HCT116 (cell line): ENCODE measurements at places on chromosomes 5 and 9.

GRCh38 chr5:74138721-74139120, 501.8 kb downstream of the ENC1 start:
- DNase-seq: no peak

DNA sequence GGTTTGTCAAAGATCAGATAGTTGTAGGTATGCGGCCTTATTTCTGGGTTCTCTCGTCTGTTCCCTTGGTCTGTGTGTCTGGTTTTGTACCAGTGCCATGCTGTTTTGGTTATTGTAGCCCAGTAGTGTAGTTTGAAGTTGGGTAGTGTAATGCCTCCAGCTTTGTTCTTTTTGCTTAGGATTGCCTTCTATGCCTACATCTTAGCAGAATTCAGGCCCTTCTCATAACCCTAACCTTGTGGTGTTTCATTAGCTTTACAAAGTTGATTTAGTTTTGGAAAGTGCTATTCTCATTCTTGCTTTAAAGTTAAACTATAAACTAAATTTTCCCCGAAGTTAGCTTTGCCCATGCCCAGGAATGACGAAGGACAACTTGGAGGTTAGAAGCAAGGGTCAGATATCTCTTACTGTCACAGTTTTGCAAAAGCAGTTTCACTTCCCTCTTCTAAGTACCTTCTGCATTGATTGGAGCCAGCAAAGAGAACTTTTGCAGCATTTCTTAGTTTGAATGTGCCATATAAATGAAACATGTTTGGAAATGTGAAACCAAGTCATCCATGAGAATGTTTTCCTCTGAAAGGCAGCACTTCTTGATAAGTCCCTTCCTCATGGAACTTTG, 274.3 kb upstream of the DMRT1 start:
- DNase-seq: no peak

- no peak for DNase-seq
These were observed 566.6 kb upstream of the TUSC1 start for GRCh38 chr9:26244661-26245451.

DNA sequence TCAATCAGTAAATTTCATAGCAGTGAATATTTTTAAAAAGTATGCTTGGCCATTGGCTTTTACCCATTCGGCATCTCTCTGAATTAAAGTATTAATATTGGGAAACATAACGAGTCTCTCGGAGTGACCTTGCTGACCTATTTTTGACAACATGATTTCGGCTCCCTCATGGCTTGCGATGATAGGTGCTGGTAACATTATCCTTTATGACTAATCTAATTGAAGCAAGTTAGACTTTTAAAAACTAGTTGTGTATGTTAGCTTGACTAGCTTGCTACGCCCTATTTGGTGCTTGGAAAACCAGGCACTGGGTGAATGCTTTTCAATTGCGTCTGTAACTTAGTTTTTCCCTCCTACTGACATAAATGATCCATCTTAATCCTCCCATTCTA, 1.1 kb downstream of the ZNF366 start:
- DNase-seq: no peak

DNA sequence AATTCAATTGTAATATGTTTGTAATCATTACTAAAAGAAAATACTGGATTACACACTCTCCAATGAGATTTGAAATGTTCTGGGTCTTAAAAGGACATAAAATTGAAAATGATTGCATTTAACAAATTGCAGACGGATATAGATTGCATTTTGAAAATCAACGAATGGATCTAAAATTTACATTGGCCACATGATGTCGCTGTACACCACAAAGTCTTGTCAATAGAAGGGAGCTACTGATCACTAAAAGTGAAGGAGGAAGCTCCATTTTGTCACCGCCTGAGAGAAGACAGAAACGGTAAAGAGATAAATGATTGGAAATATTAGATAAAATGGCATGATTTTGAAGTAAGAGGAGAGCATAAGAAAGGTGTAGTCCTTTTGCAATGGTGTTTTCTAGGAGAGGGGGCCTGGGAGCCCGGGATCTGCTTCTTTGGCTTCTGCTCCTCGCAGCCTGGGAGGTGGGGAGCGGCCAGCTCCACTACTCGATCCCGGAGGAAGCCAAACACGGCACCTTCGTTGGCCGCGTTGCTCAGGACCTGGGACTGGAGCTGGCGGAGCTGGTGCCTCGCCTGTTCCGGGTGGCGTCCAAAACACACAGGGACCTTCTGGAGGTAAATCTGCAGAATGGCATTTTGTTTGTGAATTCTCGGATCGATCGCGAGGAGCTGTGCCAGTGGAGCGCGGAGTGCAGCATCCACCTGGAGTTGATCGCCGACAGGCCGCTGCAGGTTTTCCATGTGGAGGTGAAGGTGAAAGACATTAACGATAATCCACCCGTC, at the start of gene PCDHA1:
Gene PCDHA1 (plus strand): TSS at position 236 of the 782 bp plus-strand sequence.
- DNase-seq: no peak

GRCh38 chr5:109324931-109325330, 84.8 kb downstream of the PJA2 start:
- no peak for DNase-seq

- no peak for DNase-seq
These were observed 10.9 kb upstream of the PHYHD1 start for GRCh38 chr9:128909859-128910258.

- DNase-seq: no peak
These were observed 32.5 kb downstream of the GRAMD2B start for GRCh38 chr5:126455728-126456127.

DNA sequence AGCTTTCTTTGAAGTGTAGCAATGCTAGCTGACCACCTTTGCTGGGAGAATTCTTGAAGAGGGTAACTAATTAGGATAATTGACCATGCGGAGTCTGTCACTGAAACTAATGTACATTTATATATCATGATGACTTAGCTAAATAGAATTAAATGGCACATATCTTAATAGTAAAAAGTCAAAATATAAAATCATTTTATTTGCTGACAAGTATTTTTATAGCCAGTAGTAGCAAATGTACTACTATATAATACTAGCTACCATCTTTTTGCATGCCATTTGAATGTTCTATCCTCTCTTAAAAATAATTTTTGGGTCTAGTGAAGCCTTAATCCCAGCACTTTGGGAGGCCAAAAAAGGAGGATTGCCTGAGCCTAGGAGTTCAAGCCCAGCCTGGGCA, 605.8 kb upstream of the COX7C start:
- no peak for DNase-seq

DNA sequence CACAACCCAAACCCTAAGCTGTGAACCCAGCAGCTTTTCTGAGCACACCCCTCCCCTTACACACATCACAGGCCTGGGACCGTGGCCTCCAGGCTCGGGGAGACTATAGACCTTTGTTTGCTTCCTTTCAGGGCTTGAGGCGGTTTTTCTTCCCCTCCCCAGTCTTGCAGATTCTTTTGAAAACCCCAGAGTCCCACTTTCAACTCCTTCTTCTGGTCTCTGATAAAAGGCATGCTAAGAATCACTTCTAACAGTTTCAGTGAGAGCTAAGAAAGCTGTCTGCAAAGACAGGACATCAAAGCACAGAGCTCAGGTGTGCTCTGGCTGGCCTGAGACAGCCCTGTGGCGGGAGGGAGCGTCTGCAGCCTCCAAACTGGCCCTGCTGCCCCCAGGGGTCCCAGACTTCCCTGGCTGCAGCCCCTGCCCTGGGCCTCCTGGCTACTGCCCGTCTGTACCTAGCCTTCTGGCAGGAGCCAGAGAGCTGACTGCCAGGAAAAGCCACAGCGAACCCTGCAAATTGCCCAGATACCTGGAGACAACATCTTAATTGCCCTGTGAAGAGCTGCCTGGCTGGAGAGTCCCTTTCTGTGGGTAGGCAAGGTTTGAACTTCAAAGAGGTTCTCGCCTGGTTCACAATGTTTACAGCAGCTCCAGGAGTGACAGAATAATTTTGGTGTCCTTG, 138.9 kb downstream of the GADD45G start:
- DNase-seq: no peak

DNA sequence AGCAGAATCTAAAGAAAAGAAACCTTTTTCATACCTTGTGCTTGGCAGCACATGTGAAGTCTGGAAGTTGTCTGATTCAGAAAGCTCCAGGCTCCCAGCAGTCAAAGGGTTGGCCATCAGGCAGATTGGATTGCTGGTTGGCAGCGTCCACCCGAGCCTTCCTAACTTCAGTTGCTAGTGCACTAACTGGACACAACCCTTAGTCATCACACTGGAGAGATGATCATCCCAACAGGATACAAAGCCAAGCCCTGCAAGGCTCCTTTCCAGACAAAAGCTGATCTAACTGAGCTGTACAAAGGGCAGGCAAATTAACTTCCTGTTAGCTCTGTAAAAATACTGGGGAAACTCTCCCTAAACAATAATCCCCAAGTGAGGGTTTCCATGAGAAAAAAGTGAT, 185.6 kb downstream of the SNX18 start:
- no peak for DNase-seq

DNA sequence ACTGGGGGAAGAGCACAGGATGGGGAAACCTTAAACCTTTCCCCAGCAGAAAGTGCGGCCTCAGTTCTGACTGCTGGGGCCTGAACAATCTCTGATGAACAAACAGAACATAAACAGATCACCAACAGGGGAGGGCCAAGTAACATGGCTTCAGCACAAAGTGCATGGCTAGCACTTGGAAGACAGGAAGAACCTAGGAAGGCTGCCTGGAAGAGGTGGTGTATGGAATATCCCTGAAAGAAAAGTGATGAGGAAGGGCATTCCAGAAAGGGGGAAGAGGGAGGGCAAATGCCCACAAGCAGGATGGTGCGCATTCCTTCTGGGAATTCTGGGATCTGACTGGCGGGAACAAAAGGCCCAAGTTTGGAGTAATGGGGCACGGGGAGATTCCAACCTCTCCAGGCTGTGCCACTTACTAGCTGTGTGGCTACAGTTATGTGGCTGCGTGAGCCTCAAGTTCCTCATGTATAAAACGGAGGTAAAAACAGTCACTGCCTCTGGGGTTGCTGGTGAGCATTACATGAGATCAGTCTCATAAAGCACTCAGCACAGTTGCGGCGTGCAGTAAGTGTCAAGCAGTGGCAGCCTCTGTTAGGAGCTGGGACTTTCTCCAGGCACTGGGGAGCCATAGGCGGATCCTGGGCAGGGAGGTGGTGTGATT, 1.6 kb downstream of the PDGFRB start:
- DNase-seq: no peak

- no peak for DNase-seq
These were observed 28.0 kb downstream of the FBXW5 start for GRCh38 chr9:136916330-136917184.

GRCh38 chr5:149380466-149381121, 1.5 kb upstream of the IL17B start:
- no peak for DNase-seq

DNA sequence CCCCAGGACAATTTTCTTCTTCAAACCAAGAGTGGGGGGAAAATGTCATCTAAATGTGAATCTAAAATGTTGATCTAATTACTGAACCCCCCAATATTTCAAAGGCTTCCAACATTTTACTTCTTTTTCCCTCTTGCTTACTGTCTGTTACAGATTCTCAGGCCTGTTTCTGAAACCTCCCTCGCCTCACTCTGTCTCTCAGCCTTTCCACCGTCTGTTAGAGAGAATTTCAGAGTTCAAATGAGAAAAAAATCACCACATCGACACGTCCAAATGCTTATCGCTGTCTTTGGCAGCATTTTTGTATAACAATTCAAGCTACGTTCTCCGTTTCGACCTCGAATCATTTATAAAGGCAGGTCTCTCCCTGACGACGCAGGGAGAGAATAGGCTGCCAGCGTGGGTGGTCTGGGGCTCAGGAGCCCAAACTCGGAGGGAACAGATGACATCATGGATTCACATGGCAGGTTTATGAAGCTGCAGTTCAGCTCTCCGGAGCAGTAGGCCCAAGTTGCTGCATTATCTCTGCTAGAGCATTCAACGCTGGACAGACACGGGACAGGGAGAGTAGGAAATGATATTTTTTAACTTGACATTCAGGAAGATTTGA, 139.8 kb downstream of the GAS1 start:
- no peak for DNase-seq

- no peak for DNase-seq
These were observed 134.5 kb downstream of the MTX3 start for GRCh38 chr5:79856456-79857055.

DNA sequence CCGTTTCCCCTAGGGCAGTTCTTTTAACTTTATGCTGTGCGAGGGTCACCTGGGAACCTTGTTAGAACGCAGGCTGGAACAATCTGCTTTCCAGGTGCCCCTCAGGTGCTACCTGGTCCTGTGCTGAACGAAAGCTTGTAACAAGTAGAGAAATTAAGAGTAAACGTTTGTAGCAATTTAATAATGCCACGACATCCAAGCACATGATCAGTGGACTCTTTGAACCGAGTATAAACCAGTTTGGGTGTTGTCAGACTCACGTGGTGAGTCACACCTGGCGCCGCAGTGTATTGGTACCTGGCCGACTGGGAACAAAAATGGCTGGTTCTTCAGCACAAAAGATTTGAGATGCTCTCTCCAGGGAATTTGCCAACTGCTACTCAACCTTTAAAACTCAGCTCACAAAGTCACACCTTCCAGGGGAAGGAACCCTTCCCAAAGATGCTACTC, 926 bp upstream of the MYO10 start:
- no peak for DNase-seq

GRCh38 chr5:78515670-78516069, 132.9 kb downstream of the LHFPL2 start:
- DNase-seq: no peak

DNA sequence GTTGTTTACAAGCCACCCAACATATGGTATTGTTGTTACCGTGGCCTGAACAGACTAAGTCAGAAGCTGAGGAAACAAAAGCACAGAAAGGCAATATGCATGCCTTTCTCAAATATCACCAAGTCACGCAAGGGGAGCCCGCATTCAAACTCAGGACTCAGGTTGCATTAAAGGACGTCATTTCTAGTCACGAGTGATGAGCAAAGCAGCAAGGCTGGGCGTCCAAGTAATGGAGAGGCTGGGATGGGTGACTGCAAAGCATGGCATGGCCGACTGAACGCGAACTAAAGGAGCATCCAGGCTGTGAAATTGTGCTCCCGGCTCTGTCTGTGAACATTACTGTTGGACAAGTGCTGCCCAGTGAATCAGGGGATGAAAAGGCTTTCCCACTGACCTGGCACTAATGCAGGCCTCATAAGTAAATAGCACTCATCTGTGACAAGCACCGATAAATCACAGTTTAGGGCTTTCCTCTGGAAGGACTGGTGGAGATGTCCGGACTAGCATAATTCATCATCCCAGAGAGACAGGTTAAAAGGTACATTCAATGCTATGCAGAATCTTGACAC, 202.8 kb downstream of the SPOCK1 start:
- no peak for DNase-seq

DNA sequence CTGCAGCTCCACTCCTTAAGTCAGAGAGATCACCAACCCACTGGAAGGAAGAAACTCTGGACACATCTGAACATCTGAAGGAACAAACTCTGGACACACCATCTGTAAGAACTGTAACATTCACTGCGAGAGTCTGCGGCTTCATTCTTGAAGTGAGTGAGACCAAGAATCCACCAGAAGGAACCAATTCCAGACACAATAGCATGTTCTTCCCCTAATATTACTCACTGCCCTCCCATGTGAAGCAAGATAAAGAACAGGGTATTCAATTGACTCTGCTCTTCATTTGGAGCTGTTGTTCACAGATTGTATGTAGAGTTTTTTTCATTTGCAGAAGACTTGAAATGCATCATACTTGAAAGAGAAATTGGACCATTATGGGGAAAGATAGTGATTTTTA, 10.8 kb downstream of the SAXO1 start:
- DNase-seq: no peak
